ENCODE measurements at places on chromosomes 7 and 10.

GRCh38 chr10:74213571-74214162 is 62.6 kb downstream of the ADK start:
- DNase-seq = no peak

DNA sequence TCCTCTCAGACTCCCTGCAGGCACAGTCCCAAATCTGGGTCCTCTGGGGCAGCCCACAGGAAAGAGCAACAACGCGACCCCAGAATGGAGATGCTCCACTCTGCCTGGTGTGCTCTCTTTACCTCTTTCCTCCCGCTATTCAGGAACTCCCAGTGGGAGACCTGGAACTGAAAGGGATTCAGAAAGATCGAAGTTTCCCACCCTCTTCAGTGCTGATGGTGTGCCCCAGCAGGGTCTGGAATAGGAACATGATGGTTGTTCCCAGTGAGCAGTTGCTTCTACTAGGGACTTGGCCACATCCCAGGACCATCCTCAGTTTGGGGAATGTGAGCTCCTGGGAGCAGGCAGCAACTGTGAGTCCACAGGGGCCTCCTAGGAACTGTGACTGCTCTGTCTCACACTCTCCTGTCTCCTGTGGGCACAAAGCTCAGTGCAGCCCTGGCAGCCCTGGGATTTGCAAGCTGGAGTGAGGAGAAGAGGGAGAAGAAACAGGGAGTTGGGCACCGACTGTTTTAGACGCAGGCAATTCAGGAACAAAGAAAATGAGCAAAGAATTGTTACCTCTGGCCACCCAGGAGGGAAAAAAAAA is 17.9 kb downstream of the OR6V1 start:
- no peak for DNase-seq

- peak; percentile 23 for DNase-seq
Observed at GRCh38 chr7:131040467-131040932, 287.2 kb upstream of the MKLN1 start.

DNA sequence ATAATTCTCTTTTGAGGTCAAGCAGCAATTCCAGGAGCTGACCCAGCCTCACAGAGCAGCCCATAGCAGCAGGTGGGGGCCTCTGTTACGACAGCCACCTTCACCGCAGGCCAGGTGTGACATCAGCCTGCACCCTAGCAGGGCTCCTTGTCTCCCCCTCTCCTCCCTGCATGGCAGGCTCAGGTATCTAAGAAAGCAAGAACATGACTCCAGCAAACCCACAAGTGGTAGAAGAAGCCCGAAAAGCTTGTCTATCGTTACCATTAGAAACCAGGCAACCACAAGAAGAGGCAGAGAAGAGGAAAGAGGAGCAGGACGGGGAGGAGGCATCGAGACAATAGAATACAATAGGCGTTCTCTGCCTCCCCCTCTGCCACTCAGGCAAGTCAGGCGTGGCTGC is 104.0 kb upstream of the PRR15 start:
- no peak for DNase-seq

DNA sequence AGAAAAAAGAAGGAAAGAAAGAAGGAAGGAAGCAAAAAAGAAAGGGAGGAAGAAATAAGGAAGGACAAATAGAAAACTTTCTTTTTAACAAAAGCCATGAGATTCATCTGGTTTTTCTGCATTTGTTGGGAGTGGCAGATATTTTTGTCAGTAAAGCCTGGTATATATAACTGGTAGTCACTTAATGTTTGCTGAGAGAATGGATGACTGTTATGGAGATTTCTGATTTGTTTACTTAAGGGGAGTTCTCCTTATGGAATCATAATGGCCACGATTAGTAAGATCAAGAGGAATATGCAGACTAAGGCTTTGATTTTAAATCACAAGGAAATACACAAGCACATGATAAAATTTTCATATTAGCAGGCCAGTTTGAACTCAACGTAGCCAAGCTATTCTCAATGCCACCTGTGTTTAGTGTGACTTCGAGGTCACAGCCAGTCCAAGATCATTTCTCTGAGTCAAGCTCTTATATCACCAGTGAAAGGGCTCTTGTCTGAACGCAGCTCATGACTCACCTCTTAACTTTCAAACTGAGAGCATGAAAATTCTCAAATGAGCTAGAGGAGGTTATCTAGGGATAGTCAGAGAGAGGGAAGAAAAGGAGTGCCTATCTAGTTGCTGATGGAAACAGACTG is 445.1 kb upstream of the ZMIZ1 start:
- peak; percentile 69 for DNase-seq

- no peak for DNase-seq
Observed at GRCh38 chr10:11838298-11838852, 15.2 kb downstream of the PROSER2 start.

GRCh38 chr7:112887337-112887736 is 97.1 kb upstream of the TMEM168 start:
- DNase-seq = no peak

DNA sequence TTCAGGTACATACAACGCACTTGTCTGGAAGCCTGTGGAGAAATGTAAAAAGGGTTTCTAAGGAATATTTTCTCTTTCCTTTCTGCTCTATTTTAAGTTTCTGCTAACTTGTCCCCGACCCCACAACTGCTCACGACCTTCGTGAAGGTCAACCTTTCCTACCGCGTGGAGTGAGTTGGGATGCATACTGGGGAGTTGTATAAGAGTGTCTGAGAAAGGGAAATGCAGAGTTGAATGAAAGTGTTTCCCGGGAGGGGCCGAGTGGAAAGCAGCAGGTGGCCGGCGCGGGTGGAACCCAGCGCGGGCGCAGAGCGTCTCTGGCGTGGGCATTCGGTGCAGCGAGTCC is 17.9 kb upstream of the ACBD5 start:
- no peak for DNase-seq

- peak; percentile 70 for DNase-seq
Observed at GRCh38 chr7:39453743-39454355, 112.4 kb upstream of the YAE1 start.

DNA sequence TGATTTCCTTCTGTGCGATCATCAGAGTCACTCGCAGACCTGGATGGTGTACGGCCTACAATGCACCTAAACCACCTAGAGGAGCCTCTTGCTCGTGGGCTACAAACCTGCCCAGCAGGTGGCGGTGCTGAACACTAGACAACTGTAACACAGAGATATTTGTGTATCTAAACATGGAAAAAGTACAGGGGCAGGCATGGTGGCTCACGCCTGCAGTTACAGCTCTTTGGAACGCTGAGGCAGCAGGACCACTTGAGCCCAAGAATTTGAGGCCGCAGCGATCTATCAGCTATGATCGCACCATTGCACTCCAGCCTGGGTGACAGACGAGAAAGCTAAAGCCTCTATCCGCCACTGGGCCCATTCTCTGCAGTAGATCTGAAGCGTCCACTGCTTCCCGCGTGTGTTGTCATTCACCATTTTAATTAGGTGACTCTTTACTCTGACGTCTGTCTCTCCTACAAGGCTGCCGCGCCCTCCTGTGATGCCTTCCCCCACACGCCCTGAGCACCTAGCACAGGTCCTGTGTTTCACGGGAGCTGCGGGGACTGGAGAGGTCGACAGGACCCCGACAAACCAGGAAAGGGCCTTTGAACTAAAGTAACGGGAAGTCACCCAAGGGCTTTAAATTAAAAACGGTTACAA is 774 bp downstream of the TUBGCP2 start:
- DNase-seq = no peak

GRCh38 chr10:108167766-108168165 is 1003.3 kb upstream of the SORCS1 start:
- DNase-seq = no peak

DNA sequence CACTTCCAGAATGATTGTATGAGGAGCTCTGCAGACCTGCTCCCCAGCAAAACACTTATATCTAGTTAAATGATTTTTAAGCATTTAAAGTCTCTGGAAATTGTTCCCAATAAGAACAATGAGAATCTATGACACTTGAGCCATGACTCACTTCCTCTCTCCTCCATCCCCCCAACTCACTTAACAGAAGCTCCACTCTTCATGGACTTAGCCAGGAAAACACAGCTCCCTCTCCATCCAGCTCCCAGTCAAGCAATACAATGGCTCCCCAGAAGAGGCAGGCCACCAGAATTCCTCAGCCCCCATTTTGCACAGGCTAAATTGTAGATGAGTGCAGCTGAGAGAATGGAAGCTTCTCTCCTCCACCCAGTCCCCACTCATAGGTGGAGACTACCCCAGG is 27.0 kb downstream of the AOC1 start:
- no peak for DNase-seq

GRCh38 chr7:124089621-124090020 is 56.8 kb upstream of the TMEM229A start:
- no peak for DNase-seq

GRCh38 chr10:91569522-91569921 is 63.3 kb downstream of the PPP1R3C start:
- DNase-seq = no peak

DNA sequence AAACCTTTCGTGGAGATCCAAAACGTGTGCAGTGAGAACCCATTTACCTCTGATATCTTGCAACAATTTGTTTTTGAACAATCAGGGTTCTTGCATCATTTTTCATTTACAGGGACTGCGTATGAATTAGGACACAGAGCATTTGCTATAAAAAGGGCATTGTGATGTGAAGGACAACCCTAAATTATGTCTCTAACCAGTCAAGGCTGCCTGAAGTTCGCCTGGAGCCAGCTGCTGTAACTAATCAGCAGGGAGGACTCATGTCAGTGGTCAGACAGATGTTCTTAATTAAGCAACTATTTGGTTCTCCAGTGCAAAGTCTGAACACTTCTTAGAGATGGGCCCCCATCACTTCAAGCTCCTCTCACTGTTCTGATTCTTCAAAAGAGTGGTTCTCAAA is 674.8 kb downstream of the KCNMA1 start:
- no peak for DNase-seq

- no peak for DNase-seq
Observed at GRCh38 chr10:88838766-88839350, 12.8 kb downstream of the ANKRD22 start.
